AG20443 (cell line): ENCODE measurements at places on chromosomes 4 and X.

DNA sequence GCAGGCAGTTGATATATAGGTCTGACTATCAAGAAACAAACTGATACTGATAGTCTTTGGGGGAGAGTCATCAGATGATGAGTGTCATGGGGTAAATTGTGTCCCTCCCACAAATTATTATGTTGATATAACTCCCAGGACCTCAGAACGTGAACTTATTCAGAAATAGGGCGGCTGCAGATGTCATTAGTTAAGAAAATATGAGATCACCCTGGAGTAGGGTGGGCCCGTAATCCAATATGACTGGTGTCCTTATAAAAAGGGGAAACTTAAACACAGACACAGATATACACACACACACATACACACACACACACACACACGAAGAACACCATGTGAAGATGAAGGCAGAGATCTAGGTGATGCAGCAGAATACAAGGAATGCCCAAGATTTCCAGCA is 32.7 kb upstream of the ARHGEF9 start:
- DNase-seq: no peak

GRCh38 chr4:47862297-47862696 is 24.4 kb upstream of the CORIN start:
- DNase-seq: peak; percentile 33

- no peak for DNase-seq
These were observed 28.0 kb downstream of the PPP2R3B start for GRCh38 chrX:358651-359143.

DNA sequence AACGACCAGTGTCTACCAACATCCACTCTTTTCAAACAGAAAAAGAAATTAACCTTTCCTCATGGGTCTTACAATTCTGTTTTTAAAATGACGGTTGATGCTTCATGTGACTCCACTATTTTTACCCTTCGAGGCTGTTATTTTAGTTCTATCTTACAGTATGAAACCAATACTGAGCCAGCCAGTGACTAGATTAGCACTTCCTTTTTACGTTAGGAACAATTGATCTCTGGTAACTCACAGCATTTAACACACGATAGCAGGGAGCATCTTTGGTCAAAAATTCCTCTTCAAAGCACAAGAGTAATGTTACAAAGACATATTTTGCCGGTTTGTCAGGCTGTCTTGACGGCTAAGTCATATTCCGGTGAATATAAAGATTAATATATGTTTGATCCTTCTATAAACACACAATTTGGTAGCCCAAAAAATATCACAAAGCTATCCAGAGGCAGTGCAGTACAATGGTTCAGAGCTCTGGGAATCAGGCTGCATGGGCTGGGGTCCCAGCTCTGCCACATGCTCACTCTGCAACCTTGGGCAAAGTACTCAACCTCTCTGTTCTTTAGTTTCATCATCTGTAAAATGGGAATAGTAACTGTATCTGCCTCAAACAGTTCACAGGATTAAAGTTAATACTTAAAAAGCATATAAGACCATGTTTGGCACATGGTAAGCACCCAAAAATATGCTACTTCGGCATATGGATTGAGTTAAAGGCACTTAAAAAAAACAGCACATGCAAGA is 62.9 kb upstream of the TXK start:
- no peak for DNase-seq

- no peak for DNase-seq
These were observed 613 bp upstream of the ARSJ start for GRCh38 chr4:113979905-113980615.

- DNase-seq: peak; percentile 34
These were observed 224.2 kb downstream of the STIM2 start for GRCh38 chr4:27084685-27085361.

GRCh38 chr4:176638992-176639391 is 153.7 kb downstream of the VEGFC start:
- no peak for DNase-seq

GRCh38 chr4:145816091-145816490 is 122.5 kb downstream of the ZNF827 start:
- no peak for DNase-seq

- peak; percentile 58 for DNase-seq
These were observed 66.0 kb upstream of the GEMIN8 start for GRCh38 chrX:14095702-14096101.

DNA sequence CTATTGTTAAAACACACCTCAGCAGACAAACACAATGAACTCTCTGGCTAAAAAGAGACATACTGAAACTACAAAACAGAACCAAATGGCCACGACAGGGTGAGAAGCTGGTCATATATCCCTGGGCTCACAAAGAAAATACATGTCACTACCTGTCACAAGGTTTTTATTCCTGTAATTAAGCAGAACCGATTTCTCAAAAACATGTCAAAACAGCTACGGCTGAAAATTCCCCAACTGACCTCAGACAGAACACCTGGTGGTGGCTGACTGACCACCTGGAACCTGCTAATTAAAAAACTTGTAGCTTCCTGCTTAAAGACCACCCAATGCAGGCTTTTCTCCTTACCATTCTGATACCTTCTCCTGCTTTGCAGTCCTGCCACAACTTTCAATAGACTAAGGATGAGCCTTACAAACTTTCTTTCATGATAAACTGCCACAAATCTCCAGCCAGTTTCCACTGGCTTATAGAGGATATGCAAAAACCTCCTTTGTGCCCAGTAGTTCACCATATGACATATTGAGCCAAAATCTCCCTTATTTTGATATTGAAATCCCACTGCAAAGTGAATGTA is 571.9 kb downstream of the SPOCK3 start:
- no peak for DNase-seq

- no peak for DNase-seq
These were observed 52.9 kb downstream of the NSG1 start for GRCh38 chr4:4439782-4440181.

DNA sequence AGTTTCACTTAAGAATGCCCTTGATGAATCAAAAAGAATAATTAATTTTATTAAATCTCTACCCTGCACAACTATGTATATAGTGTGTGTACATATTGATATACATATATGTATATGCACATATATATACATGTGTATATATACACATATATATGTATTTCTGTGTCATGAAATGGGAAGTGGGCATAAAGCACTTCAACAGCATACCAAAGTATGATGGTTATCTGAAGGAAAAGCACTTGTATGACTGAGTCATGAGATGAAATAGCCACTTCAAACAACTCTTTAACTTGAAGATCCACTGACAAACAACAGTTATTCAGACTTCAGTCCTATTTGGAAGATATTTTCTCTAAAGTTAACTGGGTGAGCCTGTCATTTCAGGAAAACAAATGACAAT is 16.3 kb downstream of the RNF128 start:
- no peak for DNase-seq

- no peak for DNase-seq
These were observed 25.4 kb downstream of the ARFIP1 start for GRCh38 chr4:152805071-152805650.
